Left hindlimb (tissue), 1 donor: ENCODE measurements at places on chromosomes 5 and 9.

GRCh38 chr5:54442271-54442670 is 13.2 kb upstream of the HSPB3 start:
- no peak for DNase-seq

DNA sequence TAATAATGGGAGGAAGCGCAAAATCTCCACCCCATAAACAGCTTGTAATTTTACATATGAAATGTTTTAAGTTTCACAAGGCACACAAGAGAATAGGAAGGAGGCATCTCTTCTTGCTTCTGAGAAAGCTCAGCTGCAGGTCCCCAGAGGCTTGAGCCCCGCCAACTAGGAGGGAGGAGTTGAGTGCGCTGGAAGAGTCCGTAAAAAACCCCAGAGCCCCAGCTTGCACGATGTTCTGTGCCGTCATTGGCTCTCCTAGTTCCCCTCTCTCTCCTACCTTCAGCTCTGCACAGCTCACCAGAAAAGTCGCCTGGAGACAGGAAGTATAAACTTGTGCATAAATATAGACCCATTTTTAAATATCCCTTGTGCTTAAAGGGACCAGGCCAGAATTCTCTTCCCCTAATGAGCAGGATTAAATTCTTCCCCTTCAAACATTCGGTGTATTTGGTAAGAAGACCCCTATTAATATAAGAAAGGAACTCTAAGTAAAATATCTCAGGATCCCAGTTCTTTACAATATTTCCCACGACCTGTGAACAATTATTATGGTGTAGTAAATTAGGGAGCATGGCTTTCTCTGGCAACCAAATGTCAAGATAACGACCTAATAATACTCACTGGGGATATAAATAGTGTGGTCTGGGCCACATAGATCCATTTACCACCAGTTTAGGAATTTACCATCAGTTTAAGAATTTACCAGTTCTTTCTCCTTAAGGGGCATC is 13.7 kb downstream of the GLRX start:
- DNase-seq, result peak; percentile 82

DNA sequence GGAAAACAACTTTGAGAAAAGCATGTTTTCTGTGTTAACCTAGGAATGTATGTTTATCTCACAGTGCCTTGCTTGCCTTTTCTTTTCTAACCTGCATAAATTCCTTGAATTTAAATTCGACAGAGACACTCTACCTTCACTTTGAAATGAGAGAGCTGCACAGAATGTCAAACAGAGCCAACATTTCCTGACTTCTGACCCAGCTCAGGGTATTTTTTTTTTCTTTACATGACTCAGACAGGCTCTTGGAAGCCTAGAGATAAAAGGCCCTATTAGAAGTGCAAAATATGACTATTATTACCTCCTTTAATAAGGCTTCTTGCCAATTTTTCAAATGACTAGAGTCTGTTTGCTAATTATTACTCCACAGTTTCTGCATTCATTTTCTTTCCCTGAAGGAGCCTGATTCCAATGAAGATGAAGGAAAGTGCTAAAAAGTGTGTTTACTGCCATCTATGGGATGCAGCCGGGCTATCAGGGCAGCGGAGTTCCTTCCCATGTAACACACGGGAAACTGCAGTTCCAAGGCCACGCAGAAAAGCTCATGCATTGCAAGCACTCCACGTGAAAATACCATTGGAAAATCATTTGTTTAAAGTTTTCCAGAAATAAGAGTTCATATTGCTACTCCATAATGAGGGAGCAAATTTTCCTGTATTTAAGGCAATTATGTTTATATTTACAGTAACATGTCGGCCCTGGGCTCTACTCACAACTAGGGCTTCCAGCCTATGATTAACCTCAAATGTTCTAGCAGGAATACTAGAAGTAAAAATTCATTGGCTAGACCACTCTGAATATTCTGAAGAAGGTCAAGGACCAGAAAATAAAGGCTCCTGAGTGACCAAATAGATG is 485.6 kb downstream of the ZSWIM6 start:
- peak; percentile 55 for DNase-seq

- no peak for DNase-seq
Measured at GRCh38 chr5:146006470-146007190, 70.3 kb downstream of the SH3RF2 start.

GRCh38 chr5:127650649-127651048 is 1.8 kb downstream of the CTXN3 start:
- DNase-seq, result no peak

DNA sequence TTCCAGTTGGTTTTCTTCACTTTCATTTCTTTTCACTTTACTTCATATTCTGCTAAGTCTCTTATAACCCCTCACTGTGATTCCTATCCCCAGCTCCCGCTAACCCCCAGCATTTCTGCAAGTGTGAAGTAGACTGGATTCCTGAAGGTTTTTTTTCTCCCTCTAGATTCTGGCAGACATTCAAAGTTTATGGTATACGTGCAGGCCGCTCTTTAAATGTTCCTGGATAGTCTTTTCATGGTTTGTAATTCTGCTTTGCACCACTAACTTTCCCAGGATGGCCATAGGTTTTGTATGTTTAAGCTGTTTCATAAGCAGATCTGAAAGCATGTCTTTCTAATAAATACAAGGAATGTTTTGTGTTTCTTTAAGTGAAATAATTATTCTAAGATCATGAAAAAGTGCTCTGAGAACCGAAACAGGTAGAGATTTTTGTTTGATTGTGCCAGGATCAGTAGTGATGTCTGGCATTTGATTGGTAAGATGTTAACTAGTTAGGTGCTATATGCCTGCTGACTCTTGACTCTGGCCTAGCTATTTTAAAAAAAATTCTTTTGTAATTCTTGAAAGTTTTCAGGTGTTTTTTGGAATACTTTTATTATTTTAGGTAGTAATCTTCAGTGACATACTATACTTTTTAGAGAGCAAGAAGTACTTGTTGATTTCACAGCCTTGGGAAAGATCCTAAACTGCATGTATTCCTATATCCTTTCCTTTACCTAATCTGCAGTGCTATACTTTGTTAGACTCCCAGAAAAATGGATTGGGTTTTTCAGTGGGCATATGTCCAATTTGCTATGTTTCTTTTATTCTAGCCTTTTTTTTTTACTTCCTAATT is 29.7 kb downstream of the CNOT6 start:
- peak; percentile 33 for DNase-seq

- no peak for DNase-seq
Measured at GRCh38 chr5:116881921-116882531, 307.4 kb upstream of the SEMA6A start.

DNA sequence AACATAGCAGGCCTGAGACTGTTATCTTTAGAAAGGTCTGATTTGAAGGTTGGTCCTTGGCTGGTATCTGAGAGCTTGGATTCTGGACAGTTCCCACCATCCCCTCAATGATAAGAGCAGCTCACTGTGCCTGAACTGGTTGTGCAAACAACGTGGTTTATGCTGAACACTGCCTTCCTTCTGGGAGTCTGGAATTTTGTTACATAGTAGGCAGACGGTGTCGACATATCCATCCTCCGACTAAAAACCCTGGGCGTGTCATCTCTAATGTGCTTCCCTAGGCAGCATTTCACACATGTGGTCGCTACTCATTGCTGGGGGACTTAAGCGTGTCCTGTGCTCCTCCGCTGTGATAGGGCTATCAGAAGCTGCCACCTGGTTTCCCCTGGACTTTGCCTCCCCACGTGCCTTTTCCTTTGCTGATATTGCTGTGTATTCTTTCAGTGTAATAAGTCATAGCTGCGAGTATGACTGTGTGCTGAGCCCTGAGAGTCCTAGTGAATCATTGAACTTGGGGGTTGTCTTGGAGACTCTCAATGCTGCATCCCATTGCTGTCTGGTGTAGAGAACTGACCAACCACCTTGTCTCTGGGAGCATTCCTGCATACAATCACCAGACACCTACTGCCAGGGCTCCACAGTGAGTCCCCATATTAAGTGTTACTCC is 119.1 kb upstream of the TBC1D2 start:
- DNase-seq, result no peak

GRCh38 chr9:121598965-121599871 is 52.2 kb upstream of the DAB2IP start:
- peak; percentile 82 for DNase-seq

DNA sequence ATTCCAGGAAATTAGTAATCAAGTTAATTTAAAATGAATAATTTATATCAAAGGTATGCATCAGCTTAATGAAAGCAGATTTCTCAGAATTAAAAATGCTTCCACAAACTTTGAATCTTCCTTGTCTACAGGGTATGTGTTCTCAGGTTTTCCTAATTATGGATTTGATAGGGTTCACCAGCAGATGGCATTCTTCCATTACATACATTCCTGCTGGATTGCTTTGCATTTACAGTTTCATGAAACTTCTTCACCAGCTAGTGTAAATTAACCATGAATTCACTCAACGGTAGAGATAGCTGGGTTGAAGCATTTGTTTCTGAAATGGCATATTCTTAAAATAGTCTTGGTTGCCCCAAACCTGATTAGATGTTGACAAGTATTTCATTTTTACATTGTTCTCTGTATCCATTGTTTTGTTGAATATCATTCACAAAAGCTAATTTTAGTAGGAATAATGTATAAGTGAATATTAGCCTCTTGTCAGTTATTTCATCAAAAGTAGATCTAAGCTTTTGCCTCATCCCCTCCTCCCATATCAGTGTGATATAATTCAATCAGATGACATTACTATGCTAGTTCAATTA is 68.7 kb upstream of the WDR41 start:
- DNase-seq, result no peak

- DNase-seq, result no peak
Measured at GRCh38 chr9:93244101-93244500, 60.2 kb downstream of the WNK2 start.

GRCh38 chr5:68960456-68960855 is 133.4 kb upstream of the SLC30A5 start:
- DNase-seq, result no peak

- peak; percentile 51 for DNase-seq
Measured at GRCh38 chr5:115815693-115816225, 700 bp downstream of the CDO1 start.

DNA sequence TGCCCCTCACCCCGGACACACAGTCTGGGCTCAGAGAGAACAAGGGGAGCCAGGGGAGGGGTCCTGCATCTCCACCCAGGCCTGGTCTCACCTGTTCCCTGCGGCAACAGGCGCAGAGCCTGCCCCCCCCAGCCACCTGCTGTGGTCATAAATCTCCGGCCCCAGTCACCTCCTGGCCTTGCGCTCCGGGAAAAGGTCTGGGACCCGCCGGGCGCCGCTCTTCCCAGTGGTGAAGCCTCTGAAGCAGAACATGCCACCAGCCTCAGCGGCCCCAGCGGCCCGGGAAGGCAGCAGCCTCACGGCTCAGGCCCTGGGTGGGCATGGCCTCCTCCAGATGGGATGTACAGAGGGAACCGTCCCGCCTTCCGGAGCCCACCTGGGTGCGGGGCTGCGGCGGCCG is 20.6 kb downstream of the NOTCH1 start:
- DNase-seq, result no peak

DNA sequence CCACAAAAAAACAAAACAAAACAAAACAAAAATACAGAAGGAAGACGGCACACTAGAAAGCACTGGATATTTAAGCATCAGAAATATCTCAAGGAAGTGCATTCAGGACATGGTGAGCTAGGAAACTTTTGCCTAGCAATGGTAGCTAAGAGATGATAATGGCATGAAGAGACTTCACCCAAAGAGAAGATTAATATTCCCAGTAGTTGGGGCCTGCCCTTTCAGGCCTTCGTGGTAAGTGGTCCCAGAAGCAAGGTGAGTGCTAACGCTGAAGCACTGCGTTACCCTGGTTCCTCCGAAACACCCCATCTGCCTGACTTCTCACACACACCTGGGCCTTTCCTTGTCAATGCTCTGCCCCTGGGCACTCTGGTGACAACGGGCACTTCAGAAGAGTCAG is 585.2 kb downstream of the RAB3C start:
- DNase-seq, result no peak

- DNase-seq, result no peak
Measured at GRCh38 chr5:53691014-53691413, 130.6 kb downstream of the NDUFS4 start.

GRCh38 chr9:113274474-113275156 is 757 bp downstream of the CDC26 start:
- no peak for DNase-seq

DNA sequence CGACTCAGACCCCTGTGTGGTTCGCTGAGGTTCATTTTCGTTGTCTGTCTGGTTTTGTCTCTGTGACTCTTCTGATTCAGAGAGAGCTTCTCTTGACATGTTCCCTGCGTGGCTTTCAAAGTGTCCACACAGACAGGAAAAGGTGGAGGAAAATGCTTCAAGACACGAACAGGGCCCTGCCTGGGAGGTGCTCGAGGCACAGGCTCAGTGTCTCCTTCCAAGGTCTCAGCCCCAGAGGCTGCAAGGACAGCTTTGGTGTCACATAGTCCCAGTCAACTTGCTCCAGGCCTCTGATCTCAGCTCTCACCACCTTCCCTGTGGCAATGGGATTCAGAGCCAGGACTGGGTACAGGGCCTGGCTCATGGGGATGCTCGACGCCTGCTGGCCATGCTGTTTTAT is 51.6 kb upstream of the SARDH start:
- no peak for DNase-seq

DNA sequence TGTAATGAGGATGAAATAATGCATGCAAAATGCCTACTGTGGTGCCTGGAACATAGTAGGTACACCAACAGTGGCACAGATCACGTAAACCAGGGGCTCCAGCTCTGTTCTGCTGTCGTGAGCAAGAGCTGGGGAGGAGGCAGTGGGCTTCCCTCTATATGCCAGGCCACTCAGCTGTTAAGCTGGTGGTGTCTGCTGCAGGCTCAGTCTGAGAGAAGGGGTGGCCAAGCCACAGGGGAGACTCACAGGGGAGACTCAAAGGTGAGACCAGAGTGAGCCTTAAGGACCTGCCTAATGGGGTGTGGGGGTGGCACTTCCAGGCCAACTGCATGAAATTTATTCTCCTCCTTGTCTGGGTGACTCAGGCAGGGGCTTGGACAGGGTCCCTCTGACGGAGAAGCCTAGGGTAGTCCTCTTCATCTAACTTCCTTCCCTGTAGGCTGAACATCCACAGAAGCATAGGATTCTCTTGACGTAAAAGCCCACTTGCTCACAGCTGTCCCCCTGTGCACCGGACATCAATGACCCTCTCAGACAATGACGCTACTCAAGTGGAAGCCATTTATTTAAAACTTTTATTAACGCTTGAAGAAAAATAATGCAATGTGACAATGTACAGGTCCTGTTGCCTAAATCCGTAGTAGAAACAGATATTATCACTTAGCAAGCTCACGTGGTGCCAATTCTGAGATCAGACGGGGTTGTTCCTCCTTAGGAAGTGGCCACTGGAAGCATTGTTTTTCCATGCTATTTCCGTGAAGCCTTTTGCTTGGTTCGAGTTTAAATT is 13.9 kb downstream of the STC2 start:
- no peak for DNase-seq
